ENCODE measurements at places on chromosomes 5 and 9.

DNA sequence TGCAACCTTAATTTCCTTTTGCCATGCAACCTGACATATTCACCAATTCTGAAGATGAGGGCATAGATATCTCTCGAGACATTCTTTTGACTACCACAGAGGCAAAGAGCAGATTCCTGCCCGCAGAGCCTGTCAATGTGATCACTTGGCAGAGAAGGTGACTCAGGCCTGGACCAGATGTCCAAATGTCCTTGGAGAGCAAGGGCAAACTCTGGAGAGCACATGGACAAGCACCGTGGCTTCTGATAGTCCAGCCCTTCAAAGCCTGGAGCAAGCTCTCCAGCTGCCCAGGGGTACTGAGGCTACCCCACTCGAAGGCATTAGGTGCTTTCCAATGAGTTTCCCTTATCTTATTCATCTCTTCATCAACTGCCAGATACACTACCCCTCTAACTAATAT lies 50.4 kb upstream of the ALDH1B1 start:
- no peak for DNase-seq

- no peak for DNase-seq
These were observed 29.7 kb upstream of the SMIM32 start for GRCh38 chr5:136222580-136223235.

GRCh38 chr5:124702525-124702924 lies 43.9 kb downstream of the ZNF608 start:
- no peak for DNase-seq

GRCh38 chr5:127810017-127810416 lies 106.8 kb downstream of the CCDC192 start:
- DNase-seq: no peak

DNA sequence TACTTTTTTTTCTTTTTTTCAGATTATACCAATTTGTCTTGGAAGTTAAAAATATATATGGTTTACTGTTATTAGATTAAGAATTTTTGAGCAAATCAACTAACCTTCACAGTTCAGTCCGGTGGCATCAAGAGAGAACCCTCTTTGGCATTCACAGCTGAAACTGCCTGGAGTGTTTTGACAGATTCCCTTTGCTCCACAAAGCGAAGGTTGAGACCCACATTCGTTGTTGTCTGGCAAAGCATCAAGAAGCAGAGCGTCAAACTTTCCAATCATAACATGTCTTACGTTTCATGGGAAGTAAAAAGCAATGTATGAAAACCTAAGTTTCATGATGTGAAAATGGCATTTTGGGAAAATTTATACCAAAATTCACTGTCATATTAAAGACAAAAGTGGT lies 190.2 kb downstream of the SLC12A2 start:
- no peak for DNase-seq

DNA sequence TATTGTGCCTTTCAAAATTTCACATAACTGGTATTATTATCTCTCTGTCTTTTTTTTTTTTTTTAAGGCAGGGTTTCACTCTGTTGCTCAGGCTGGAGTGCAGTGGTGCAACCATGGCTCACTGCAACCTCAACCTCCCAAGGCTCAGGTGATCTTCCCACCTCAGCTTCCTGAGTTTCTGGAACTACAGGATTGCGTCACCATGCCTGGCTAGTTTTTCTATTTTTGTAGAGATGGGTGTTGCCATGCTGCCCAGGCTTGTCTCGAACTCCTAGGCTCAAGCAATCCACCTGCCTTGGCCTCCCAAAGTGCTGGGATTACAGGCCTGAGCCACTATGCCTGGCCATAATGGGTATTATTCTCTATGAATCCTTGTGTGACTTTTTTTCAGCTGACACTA lies 402.3 kb upstream of the SMARCA2 start:
- no peak for DNase-seq

DNA sequence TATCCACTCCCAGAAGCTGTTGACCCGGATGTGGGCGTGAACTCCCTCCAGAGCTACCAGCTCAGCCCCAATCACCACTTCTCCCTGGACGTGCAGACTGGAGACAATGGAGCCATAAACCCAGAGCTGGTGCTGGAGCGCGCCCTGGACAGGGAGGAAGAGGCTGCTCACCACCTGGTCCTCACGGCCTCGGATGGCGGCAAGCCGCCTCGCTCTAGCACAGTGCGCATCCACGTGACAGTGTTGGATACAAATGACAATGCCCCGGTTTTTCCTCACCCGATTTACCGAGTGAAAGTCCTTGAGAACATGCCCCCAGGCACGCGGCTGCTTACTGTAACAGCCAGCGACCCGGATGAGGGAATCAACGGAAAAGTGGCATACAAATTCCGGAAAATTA lies 834 bp downstream of the PCDHGA8 start:
- no peak for DNase-seq

- DNase-seq: no peak
These were observed 10.6 kb upstream of the F2RL1 start for GRCh38 chr5:76808141-76808691.

DNA sequence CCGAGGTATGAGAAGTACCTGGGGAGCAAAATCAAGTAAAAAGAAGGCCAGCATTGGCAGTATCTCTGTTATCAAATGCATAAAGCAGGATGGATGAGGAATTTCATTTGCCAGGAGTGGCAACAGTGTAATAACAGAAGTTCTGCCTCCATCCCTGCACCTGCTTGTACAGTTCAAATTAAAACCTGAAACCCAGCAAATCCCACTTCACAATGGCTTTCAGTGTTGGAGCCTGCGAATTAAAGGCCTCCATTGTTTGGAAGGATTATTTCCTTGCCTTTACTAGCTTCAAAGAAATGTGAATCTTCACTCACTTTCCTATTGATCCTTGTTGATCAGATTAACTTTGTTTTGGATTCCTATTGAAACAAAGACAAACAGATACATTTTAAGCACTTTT lies 31.5 kb upstream of the IRX1 start:
- no peak for DNase-seq

DNA sequence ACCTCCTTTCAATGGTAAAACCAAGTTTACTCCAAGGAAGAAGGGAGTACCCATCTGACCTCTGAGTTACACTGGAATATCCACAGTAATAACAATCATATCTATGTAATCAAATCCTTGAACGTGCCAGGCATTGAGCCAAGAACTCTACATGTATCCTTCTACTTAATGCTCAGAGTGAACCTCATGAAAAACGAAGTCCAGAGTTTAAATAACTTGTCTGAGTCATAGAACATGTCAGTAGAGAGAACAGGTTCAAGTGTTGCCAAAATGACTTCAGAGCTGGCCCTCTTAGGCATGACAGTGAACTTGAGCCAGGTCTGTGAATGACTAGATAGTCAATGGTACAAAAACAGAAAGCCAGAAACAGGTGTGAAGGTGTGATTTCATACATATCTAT lies 164.1 kb upstream of the ZNF618 start:
- no peak for DNase-seq

- no peak for DNase-seq
These were observed 382.3 kb downstream of the ACTL7B start for GRCh38 chr9:108473209-108474112.

GRCh38 chr5:66840511-66841013 lies 244.4 kb downstream of the MAST4 start:
- DNase-seq: no peak

GRCh38 chr5:175893466-175893865 lies 22.1 kb downstream of the CPLX2 start:
- no peak for DNase-seq

- no peak for DNase-seq
These were observed 147.5 kb upstream of the ALDH1B1 start for GRCh38 chr9:38244971-38245370.

GRCh38 chr5:38527475-38527874 lies 29.0 kb downstream of the LIFR start:
- no peak for DNase-seq

DNA sequence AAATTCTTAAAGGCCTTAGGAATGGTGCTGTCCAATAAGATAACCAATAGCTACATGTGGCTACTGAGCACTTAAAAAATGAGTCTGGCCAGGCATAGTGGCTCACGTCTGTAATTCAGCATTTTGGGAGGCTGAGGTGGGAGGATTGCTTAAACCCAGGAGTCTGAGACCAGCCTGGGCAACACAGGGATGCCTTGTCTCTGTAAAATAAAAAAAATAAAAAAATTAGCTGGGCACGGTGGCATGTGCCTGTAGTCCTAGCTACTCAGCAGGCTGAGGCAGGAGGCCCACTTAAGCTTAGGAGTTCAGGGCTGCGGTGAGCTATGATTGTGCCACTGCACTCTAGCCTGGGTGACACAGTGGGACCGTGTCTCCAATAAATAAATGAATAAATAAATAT lies 1.3 kb upstream of the SLC22A5 start:
- no peak for DNase-seq

- no peak for DNase-seq
These were observed 13.6 kb downstream of the EXOC3 start for GRCh38 chr5:456351-457194.

DNA sequence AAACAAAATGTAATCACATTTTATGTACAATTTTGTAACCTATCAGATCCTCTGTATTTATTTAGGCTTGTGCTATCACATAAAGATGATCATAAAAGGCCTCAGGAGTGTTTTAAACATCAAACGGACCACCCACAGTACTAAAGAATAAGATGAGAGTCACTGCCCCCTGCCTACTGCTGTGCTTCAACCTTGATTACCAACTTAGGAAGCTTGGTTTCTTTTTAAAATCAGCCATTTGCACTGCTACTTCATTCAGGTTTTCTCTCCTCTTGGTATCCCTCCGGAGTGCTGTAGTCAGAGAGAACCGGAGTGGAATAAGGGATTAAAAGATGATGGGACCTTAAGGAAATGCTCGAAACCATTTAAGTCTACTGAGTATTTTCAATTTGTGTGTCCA lies 6.9 kb downstream of the C7 start:
- DNase-seq: no peak

DNA sequence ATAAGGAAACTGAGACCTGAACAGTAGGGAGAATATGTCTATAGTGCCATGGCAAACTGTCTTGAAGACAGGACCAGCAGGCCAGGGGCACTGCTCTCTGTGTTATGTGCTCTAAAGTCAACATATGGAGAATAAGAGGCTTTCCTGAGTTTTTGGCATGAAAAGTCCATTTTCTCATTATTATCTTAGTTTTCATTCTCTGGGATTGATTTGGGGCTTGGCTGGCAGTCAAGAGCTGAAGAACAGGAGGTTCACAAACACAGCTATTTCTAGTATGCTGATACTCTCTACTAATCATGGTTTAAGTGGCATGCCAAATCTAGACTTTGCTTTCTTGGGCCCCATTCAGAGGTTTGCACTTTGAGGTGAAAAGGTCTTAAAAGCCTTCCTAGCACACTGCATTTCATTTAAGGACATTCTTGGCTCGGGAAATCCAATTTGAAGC lies 404.4 kb downstream of the ZNF608 start:
- no peak for DNase-seq

- no peak for DNase-seq
These were observed 110.9 kb downstream of the NTRK2 start for GRCh38 chr9:84780385-84780784.

DNA sequence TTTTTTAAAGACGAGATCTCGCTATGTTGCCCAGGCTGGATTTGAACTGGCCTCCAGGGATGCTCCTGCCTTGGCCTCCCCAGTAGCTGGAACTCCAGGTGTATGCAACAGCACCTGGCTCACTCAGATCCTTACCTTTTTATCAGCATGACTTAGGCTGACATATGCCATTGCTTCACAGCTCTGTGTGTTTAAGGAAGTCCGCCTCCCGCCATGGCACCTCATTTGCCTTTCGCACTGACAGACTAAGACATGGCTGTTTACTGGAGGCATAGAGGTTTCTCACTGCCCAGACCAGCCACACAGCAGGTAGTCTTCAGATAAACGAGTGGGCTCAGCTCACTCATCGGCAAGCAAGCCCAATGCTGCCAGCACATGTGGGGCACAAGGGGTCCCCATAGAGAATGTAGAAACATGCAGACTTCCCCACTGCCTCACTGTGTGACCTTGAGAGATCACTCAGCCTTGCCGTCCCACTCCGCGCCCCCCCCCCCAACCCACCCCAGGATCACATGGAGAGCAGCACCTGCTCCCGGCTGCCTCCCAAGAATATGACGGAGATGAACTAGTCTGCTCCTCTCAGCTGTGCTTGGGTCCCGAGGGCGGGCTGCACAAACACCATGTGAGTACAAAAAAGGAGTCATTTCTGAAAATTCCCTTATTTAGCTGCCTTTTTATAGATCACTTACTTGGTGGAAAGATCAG lies 62.8 kb downstream of the DCP2 start:
- no peak for DNase-seq

GRCh38 chr5:516338-516925 lies 7.8 kb downstream of the SLC9A3 start:
- DNase-seq: no peak

- DNase-seq: no peak
These were observed 24.5 kb upstream of the DUSP1 start for GRCh38 chr5:172795318-172795977.

- peak; percentile 12 for DNase-seq
These were observed 10.5 kb downstream of the RPS14 start for GRCh38 chr5:150438873-150439546.

- peak; percentile 80 for DNase-seq
These were observed at the start of gene PIP5KL1 for GRCh38 chr9:127930231-127931091. PIP5KL1 (minus strand) TSS chr9:127930777; CDS start chr9:127930752, 25 bp downstream.

- DNase-seq: peak; percentile 40
These were observed 10.4 kb downstream of the STOM start for GRCh38 chr9:121359351-121360294.

DNA sequence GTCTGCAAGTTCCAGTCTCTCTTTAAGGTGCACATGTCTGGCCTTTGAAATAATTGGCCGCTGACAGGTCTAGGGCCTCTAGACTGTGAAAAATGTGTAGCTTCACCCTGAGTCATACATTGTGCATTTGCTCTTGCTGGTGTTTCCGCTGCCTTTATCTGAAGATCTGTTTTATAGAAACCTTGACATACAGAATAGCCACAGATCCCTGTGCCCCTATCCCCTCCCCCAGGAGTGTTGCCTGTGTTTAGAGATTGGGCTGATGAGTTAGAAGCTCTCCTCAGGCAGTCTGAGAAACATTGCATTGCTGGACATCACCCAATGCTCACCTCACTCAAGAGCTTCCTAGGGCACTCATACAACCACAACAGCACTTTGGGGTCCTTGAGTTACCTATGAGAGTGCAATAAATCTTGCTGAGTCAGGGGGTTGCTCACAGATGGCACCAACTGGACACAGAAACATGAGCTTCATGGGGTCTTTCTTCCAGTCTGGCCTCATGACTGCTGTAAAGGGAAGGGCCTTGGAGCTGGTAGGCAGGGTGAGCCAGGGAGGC lies 3.8 kb upstream of the ZNF782 start:
- no peak for DNase-seq

- DNase-seq: no peak
These were observed 26.1 kb downstream of the PGGT1B start for GRCh38 chr5:115236599-115236998.

DNA sequence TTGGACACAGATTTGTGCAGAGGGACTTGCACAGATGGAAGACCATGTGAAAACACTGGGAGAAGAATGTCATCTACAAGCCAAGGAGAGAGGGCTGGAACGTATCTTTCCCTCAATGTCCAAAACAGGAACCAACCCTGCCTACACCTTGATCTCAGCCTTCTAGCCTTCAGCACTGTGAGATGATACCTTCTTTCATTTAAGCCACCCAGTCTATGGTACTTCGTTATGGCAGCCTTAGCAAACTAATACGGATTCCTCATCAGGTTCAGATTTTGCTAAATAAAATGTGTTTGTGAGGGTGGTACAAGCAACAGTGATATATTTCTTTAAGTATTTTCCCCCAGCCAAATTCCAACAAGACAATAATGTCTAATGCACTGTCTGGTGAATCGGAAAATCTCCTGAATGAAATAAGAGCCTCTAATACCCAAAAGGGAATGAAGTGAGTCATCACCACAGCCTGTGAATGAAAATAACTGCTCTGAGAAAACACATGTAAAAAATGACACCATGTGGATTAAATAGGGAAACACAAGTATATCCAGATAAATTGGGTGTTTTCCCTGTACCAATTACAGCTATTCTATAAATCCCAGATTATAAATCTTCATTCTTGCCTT lies 182.8 kb upstream of the TARS1 start:
- no peak for DNase-seq

Measured in hematopoietic multipotent progenitor cell treated with erythropoietin and hydrocortisone succinate and interleukin-3 and kit ligand, for 15 days (in vitro differentiated cells).